Breast epithelium (tissue), 4 donors: ENCODE measurements at places on chromosomes 2 and 18.

GRCh38 chr2:38634684-38635083, 31.2 kb upstream of the GALM start:
- no peaks in the 10 kb centered on the region for H3K27me3 ChIP-seq
- no peak overlapping the region for H3K4me3 ChIP-seq
- no peak for DNase-seq
- no peaks in the 10 kb centered on the region for H3K4me1 ChIP-seq

DNA sequence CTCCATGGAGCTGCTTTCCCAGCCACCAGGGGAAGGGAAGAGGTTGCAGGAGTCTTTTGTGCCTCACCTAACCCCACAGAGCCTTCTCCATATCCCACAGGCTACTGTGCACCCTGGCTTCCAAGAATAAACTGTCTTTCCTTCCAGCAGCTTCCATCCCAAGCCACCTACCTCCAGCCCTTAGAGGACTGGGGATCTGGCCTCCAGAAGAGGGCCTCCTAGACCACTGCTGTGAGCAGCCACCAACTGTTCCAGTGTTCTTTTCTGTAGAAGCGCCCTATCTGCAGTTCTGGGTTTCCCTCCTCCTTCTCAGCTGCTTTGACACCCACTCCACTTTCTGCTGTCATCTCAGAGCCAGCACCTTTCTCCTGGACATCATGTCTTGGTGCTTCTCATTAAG, 30.7 kb upstream of the REG3G start:
- H3K4me1 ChIP-seq, result no peaks in the 10 kb centered on the region
- H3K27ac ChIP-seq, result no peak overlapping the region
- H3K36me3 ChIP-seq, result no peaks in the 10 kb centered on the region
- DNase-seq, result no peak

DNA sequence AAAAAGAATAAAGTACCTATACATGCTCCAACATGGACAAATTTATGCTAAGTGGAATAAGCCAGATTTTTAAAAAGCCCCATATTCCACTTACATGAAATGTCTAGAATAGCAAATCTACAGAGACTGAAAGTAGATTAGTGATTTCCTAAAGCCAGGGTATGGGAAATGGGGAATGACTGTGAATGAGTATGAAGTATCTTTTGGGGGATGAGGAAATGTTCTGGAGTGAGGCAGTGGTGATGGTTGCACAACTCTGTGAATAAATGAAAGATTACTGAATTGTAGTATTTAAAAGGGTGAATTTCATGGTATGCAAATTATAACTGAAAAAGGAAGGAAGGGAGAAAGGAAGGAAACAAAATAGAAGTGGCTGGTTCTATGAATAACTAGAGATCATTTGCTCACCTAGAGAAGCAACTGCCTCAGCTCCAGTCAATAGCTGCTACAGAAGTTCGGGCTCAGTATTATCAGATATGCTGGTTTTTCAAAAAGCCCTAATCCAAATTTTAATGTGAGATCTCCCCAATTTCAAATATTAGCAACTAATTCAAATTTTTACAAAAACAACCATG, 39.3 kb downstream of the MAP3K2 start:
- H3K4me3 ChIP-seq, result no peak overlapping the region
- no peaks in the 10 kb centered on the region for H3K36me3 ChIP-seq
- no peak overlapping the region for H3K27ac ChIP-seq
- H3K27me3 ChIP-seq, result no peaks in the 10 kb centered on the region
- peaks cover 5% of the 10 kb centered on the region for H3K4me1 ChIP-seq

DNA sequence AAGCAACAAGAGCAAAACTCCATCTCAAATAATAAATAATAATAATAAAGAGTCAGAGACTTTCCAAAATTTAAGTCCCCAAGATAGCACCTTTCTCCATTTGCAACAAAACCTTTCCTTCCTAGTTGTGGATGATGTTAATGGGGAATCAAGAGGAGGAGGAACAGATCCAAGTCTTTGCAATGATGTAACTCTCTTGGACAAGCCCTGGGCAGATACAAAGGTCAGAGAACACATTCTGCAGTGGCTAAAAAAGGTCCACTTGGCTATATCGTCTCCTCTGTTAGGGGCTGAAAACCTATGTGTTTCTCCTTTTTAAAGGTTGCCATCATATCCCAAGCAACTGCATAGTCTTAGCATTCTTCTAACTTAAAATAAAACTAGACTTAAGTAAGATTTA, 151.1 kb downstream of the TMEM163 start:
- no peak overlapping the region for H3K27ac ChIP-seq
- no peak for DNase-seq
- no peaks in the 10 kb centered on the region for H3K27me3 ChIP-seq
- H3K4me3 ChIP-seq, result no peak overlapping the region
- no peaks in the 10 kb centered on the region for H3K4me1 ChIP-seq

DNA sequence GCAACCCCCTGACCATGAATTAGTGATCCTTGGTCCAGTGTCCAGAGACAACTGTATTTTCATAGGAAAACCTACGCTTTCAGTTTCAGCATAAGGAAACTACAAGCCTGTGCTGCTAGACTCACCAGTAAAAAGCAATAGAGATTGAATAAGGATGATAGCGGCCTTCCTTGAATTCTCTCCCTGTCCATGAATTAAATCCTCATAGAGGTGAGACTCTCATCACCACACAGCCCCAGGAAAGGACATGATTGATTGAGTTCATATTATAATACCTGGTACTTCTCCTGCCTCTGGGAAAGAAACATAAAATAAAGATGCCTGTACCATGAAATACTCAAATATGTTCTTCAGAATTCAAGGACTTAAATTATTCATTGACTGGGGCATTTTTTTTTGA, 146.3 kb upstream of the SPOPL start:
- no peak overlapping the region for H3K27ac ChIP-seq
- no peaks in the 10 kb centered on the region for H3K27me3 ChIP-seq
- no peaks in the 10 kb centered on the region for H3K4me1 ChIP-seq
- H3K4me3 ChIP-seq, result no peak overlapping the region
- no peak for DNase-seq

DNA sequence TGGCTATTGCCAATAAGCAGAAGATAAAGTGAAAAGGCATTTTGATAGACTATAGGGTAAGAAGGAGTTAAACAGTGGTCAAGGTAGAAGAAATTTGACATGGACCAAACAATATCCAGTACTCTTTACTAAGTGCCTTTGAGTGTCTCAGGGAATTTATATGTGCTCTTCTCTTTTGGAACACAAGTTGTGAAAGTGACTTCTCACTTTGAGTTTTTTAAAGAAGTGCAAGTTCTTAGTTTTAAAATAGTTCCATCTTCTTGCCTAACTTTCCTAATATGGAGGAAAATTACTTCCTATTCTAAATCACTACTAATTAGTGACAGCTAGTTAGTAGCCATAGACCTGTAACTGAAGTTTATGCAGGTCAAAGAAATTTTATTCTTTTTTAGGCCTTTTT, 63.4 kb downstream of the AFTPH start:
- no peak overlapping the region for H3K4me3 ChIP-seq
- no peaks in the 10 kb centered on the region for H3K4me1 ChIP-seq
- H3K27ac ChIP-seq, result no peak overlapping the region
- no peaks in the 10 kb centered on the region for H3K27me3 ChIP-seq

DNA sequence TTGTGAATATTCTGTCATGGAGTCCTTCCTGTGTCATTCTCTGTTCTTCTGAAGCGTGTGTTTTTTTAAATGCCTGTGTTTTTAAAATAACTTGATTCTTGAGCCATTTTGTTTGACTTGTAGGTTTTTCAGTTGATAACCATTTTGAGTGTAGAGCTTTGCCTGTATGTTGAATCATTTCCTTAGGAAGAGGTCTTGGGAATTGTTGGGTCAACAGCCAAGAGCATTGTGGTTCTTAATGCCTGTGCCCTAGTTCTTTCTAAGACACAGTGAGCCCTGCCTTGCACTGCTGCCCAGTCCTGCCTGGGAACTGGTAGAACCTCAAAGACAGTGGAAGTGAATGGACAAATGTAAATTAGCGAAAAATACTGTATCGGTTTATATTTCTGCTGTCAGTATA, 25.9 kb downstream of the RAB12 start:
- no peaks in the 10 kb centered on the region for H3K36me3 ChIP-seq
- no peak overlapping the region for H3K4me3 ChIP-seq
- DNase-seq, result no peak
- no peaks in the 10 kb centered on the region for H3K27me3 ChIP-seq
- H3K4me1 ChIP-seq, result no peaks in the 10 kb centered on the region

DNA sequence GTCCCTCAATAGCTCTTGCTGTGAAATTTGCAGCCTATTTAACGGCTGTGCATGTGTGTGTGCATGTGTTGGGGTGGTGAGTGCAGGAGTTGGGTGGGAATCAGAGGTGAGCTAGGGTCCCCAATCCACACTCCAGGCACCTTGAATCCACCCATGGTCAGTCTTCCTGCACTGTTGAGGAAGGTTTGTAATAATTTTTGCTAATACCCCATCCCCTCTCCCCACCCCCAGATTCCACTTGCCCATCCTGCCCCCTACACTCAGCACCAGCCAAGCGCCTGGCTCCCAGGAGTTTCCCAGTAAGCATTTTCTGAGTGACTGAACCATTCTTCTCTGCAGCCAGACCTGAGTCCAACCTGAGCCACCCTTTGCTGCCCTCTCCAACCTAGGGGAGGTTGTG, 208.4 kb upstream of the RAB12 start:
- DNase-seq, result no peak
- H3K27ac ChIP-seq, result no peak overlapping the region
- H3K36me3 ChIP-seq, result no peaks in the 10 kb centered on the region
- H3K4me3 ChIP-seq, result no peak overlapping the region
- no peaks in the 10 kb centered on the region for H3K27me3 ChIP-seq
